Activated CD8-positive, alpha-beta memory T cell treated with anti-CD3 and anti-CD28 coated beads for 48 hours (primary cell): ENCODE measurements at places on chromosomes 7 and 10.

GRCh38 chr7:6271694-6272440 lies 557 bp downstream of the CYTH3 start:
- no peak for DNase-seq

- DNase-seq, result no peak
Observed at GRCh38 chr10:71290806-71291527, 28.1 kb upstream of the SLC29A3 start.

DNA sequence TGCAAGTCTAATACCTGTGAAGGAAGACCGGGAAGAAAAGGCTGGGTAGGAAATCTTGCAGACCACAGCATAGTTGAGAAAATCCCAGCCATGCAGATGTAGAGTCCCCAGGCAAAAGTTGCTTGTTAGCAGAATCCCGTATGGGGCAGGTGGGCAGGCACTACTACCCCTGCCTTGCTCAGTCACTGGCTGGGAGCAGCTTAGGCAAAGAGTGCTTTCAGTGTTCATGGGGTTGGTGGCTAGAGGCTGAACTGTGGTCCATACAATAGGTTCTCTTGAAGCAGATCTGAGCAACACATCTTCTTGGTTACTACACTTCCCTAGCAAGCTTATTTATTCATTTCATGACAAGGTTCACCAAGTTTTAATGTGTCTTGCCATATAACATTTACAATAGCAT lies 92.6 kb downstream of the AHCYL2 start:
- DNase-seq, result no peak

DNA sequence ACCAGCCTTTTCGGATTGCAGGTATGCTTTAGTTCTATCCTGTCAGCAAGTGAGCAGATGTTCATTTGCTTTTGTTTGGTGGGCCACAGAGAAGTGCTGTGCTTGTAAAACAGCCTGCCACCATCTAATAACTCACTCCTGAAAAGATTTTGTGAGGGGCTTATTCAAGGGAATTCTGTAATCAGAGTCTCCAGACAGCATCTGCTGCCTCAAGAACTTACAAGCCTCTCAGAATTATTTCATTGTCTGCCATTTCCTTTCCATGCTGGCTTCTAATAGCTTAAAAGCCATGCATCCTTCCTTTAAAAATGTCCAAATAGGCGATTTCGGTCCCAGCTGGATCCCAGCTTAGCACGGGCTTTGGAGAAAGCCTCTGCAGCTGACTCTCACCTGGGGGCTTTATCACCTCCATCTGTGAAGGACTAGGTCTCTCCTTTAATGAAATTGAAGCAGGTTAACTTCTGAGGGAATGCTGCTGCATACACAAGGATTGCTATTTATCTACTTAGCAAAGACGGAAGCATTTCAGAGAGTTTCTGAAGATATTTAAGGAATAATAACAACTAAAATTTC lies 48.0 kb downstream of the MALRD1 start:
- DNase-seq, result no peak

DNA sequence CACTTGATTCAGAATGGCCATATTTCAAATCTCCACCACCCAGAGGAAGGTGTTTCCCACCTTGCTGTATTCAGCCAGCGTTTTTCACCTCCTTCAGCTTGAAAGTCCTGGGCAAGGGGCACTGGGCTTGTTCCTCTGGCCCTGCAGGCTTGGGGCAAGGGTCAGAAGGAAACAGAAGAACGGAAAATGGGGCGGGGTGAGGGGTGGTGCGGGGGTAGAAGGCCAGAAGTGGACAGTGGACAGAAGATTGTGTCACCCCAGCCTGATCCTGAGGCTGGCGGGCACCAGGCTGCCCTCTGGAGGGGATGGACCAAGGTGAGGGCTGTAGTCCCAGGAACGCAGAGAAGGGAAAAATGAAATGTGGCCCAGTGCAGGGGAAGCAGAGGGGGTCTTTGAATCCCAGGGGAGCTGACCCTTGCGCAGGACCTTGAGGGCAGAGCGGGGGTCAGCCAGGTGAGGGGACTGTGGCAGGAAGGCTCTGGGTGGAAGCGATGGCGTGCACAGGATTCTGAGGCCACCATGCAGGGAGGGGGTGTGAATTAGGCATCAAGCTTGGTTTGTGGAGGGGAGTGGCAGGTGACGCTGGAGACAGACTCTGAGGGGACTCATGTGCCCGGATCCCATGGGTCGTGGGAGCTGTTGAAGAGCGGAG lies 23.0 kb downstream of the TMEM120A start:
- DNase-seq, result no peak

- DNase-seq, result no peak
Observed at GRCh38 chr10:33506838-33507661, 172.6 kb upstream of the NRP1 start.

DNA sequence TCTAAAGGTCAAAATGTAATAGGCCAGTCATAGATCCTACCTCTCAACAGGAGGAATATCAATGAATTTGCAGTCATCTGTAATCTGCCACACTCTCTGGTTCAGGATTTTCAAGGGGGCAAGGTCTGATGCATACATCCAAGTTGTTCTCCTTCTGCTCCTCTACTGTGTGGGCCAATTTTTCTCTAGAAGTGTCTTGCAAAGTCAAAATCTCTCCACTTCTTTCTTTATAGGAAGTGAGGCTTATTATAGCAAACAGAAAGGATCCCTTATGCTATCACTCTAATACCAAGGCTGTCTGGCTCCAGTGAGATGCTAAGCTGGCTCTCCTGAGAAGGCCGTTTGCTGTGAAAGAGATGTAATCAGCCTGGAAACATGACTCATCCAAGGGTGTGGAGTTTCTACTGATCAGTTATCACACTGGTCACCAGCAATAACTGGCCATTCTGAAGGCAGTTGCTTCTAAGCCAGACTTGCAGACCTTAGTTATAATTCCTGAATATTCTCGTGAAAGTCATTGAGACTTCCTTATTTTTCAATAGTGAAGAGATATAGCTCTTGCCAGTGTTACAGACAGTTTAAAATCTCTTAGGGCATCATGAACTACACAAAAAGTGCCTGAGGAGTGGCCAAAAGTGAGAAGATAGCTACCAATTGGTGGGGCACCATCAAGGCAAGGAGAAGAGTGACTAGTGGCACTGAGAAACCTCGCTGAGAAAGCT lies 43.2 kb upstream of the LRGUK start:
- no peak for DNase-seq

GRCh38 chr7:38316733-38317360 lies 43.4 kb upstream of the TARP start:
- DNase-seq, result no peak

DNA sequence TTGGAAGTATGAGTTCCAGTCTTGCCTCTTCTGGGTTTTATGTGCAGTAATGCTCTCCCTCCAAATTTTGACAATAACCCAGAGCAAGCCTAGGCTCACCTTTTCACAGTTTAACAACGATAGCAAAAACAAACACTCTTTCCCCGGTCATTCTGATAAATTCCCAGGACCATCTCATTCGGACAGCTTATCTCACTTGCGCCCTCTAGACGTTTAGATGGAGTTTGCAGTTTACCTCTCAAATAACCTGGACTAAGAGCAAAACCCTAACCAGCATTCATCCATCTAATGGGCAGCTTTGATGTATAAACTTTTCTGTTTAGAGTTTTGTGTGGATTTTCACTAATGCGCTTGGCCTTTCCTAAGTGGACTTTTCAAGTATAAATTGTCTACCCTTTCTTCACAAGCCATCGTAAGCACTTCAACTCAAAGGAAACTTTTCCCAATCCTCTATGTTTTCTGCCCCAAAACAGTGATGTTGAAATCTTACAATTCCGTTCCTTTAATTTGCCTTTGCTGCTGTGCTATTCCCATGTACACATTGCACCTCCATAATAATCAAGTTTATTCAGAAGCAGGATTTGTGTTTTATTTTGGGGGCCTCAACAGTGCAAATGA lies 114.9 kb downstream of the HDAC9 start:
- DNase-seq, result no peak

GRCh38 chr10:132489704-132490534 lies 47.7 kb upstream of the INPP5A start:
- DNase-seq, result no peak

DNA sequence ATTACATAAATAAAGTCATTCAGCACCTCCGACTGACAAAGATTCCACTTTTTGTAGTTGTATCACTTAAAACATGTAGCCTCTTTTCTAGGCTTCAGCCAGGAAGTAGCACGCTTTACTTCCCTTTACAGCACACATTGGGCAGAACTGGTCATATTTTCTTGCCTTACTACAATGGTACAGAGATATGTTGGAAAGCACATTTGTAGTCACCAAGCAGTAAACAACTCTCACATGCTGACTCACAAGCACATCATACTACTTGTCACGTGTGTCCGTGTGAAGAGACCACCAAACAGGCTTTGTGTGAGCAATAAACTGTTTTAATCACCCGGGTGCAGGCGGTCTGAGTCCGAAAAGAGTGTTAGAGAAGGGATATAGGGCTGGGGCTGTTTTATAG lies 1071.8 kb downstream of the DNAJB9 start:
- no peak for DNase-seq

- DNase-seq, result no peak
Observed at GRCh38 chr7:110612680-110613079, 478.2 kb upstream of the LRRN3 start.

- no peak for DNase-seq
Observed at GRCh38 chr10:50325449-50326171, 74.3 kb upstream of the ASAH2 start.

- no peak for DNase-seq
Observed at GRCh38 chr10:77770081-77770867, 132.7 kb upstream of the KCNMA1 start.

- DNase-seq, result no peak
Observed at GRCh38 chr10:111246136-111246535, 169.3 kb downstream of the ADRA2A start.

DNA sequence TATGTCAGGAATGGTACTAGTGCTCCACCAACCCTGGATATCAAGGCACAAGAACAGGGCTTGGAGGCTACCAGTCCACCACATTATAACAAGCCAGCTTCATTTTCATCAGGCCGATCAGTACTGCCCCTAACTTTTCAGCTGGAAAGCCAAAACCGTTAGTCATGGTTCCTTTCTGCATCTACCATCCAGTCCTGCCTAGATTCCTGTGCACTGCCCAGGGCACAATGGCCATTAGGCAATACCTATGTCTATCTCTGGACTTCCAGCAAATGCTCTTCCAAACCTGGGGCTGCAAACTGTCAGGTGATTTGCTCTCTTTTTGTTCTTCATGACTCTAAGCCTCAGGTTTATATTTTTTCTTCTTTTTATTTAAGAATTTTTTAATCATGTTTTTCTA lies 937.7 kb downstream of the SORCS1 start:
- DNase-seq, result no peak

GRCh38 chr10:5071411-5072198 lies 22.6 kb upstream of the AKR1C3 start:
- DNase-seq, result no peak

DNA sequence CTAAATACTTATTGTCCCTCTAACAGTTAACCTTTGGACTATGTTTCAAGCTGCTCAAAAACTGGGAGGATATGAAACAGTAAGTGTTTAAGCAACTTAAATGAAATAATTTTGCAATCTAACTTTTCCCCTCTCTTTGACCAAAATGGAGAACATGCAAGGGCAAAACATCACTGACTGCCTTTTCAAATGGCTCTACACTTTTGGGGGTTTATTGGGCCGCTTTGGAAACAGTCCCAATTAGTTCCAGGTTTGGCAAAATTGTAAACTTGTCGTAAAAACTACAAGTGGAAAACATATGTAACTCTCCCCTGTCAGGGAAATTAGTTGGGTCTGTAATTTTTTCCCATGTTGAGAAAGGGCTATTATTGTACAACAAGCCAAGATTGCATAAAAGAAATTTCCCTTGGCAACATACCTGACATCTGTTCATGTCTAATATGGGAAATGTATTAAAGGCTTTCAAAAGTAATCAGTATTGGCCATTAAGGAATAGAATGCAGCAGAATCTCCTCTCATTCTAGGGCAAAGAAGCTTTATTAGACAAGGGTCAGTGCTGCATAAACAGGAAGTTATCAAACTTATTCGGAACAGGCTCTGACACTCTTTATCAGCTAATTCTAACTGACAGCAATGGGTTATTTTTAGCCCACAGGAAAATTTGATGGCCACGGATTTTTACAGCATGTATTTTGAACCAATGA lies 157.9 kb downstream of the ARID5B start:
- no peak for DNase-seq

- no peak for DNase-seq
Observed at GRCh38 chr10:47169581-47169980, 130.4 kb upstream of the GDF10 start.

DNA sequence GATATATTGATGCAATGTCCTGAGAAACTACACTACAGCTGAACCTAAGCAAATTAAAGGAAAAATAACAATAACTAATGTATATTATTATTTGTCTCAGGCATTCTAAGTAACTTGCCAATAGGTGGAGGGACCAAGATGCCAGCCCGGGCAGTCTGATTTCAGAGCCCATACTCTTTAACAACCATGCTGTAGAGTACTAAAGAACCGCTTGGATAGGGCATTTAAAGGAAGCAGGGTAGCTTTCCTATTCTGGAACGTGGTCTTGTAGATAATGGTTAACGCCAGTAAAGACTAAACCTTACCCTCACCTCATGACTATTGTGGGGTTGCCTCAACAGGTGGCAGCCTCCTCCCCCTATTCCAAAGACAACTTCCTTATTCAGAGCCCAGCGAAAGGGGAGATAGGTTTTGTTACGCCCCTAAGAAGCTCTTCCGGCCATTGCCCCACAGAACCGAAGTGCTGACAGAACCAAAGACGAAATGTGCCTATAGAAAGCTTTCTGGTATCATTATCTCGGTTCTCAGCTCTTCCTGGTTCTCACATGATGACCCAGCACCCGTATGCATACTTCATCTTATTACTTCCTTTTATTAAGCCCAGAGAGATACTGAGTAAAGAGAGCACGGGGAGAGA lies 707 bp upstream of the C1GALT1 start:
- DNase-seq, result no peak

GRCh38 chr7:18361756-18362155 lies 133.8 kb upstream of the HDAC9 start:
- DNase-seq, result no peak

DNA sequence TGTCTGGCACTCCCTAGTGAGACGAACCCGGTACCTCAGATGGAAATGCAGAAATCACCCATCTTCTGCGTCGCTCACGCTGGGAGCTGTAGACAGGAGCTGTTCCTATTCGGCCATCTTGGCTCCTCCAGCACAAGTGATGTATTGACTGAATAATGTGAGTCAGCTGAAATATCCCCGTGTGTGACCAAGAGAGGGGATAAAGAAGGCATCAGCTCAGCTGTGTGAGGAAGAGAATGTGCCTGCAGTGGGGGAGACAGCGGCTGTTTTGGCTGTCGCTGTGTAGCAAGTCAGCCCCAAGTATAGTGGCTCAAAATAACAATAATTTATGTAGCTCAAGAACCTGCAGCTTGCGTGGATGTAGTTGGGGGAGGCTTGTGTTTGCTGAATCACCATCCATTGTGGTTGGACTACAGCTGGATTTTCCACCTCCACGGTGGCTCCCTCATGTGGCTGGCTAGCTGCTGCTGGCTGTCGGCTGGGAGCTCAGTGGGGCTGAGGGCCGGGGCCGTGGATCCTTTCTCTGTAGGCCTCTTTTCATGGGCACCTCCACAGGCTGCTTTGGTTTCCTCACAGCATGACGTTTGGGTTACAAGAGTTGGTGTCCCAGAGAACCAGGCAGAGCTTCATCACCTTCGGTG lies 434.5 kb downstream of the CCSER2 start:
- DNase-seq, result no peak

- no peak for DNase-seq
Observed at GRCh38 chr7:149248777-149249176, 9.3 kb downstream of the ZNF212 start.
